ENCODE measurements at places on chromosomes 7 and 10. TPM values are rescaled to one million over a fixed set of nuclear protein-coding genes. Genes with fewer than 3 reads are reported as not detected.

DNA sequence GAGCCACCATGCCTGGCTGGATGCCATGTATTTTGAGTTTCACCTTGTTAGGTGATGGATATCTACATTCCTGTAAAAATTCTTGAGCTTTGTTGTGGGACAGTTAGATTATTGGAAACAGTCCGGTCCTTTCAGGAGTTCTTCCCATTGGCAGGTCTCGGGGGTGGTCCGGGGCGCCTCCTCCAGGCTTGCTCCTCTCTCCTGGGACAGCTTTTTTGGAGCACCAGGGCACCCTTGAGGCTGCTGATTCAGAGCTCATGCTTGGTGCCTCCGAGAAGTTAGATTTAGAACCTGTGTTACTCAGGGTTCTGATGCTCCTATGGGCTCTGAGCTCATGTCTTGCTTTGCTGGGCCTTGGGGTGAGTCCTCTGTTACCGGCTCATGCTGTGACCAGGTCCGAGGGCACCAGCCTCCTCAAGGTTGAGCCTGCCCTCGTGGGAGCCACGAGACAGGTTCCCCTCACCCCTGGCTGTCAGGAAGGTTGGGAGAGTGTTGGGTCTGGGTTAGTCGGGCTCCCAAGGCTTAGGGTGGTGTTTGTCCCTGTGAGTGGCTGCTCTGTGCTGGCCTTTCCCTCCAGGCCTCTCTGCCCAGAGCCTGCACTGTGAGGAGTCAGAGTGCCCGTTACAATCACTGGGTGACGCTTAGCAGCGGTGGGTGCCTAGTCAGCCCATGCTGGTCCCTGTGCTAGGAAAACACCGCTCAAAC lies 6.0 kb downstream of the SPRN start:
- no peak for ATAC-seq

GRCh38 chr10:17010363-17011145 lies 119.1 kb downstream of the CUBN start:
- ATAC-seq = no peak

- ATAC-seq = no peak
Observed at GRCh38 chr10:92530421-92530820, 43.5 kb downstream of the IDE start.

- no peak for ATAC-seq
Observed at GRCh38 chr7:65441010-65441409, 67.4 kb downstream of the ZNF92 start.

- no peak for ATAC-seq
Observed at GRCh38 chr7:924541-925231, 29.8 kb downstream of the ADAP1 start.

GRCh38 chr7:115106316-115106715 lies 184.4 kb downstream of the MDFIC start:
- ATAC-seq = no peak

CASTOR2 gene
- 29.6 TPM for total RNA-seq

ZNF716 gene
- total RNA-seq = not detected

CLCN1 gene
- total RNA-seq = not detected

Data from motor neuron (in vitro differentiated cells).